ENCODE measurements at places on chromosomes 5 and 9. TPM values are rescaled to one million over a fixed set of nuclear protein-coding genes. Genes with fewer than 3 reads are reported as not detected.

Gene ADCY2
- 0.56 TPM for total RNA-seq

Gene XRCC4
- 3.3 TPM for total RNA-seq

Gene GABBR2
- 0.77 TPM for total RNA-seq

Gene PRR16
- total RNA-seq, result 18.8 TPM

Gene ZNF367
- total RNA-seq, result 3.2 TPM

Gene ADAMTS6
- total RNA-seq, result 3.0 TPM

Gene EHMT1
- 38.5 TPM for total RNA-seq

DNA sequence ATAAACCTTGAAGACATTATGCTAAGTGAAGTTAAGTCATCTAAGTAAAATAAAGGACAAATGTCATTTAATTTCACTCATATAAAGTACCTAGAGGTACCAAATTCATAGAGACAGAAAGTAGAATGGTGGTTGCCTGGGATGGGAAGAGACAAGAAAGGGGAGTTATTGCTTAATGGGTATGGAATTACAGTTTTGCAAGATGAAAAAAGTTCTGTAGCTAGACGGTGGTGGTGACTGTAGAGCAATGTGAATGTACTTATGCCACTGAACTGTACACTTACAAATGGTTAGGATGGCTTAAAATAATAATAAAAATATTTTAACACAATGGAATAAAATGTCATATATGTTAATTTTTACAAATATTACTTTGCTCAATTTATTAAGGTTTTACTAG, 128.0 kb downstream of the MPDZ start:
- DNase-seq, result no peak

DNA sequence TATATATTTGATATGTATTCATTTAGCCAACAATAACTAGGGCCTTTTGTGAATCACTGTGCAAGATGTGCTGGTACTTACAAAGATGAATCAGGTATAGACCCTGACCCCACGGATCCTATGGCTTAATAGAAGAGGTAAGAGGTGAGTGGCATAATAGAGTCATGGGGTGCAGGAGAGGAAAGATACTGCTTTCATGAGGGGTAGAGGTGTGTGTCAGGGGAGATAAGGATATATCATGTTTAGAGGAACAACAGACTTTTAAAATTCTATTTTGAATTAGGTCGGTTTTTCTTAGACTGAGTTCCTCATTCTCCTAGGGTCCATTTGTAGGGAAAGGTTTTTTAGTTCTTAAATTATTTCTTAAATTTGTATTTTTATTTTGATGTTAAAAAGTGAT, 27.8 kb downstream of the ZCCHC7 start:
- DNase-seq, result no peak

DNA sequence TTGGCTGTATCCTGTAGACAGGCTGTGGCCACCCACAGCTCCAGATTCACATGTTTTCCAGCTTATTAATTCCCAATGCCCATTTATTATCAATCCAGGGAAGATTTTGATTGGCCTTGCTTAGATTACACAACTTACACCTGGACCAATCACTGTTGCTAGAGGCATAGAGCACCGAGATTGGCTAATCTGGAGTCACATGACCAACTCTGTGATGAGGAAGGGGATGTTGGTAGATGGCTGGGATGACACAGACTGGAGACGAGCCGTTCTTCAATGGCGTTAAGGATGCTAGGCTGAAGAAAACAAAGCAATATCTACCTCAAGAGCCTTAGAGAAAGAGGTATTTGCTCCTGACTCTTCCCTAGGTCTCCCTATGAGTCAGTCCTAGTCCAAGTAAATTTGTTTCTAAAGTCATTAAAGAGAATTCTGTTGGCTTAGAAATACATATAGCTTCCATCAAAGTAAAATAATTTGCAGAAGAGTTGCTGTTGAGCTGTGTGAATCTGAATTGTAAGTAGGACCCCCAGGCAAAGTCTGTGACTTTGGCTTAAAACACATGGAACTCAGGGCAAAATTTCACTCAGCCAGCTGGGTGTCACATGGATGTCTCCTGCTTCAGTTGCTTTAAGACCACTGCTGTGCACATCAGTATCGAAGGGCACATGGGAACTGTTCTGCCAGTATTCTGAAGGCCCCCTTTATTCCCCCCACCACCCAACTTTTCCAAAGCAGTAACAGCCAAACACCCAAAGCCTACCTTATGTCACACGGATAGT, 326.4 kb upstream of the KLF4 start:
- no peak for DNase-seq

DNA sequence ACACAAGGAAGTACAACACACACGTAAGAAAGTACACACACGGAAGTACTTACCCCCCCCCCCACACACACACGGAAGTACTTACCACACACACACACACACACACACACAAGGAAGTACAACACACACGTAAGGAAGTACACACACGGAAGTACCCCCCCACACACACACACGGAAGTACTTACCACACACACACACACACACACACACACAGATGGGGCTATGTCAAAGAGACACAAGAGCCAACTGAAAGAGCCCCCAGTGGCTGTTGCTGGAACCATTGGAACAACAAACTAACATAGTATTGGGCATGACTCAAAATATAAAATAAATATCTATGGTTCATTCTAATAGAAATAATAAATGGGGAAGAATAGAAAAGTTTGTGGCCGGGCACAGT, 4.9 kb upstream of the MAPK9 start:
- no peak for DNase-seq

DNA sequence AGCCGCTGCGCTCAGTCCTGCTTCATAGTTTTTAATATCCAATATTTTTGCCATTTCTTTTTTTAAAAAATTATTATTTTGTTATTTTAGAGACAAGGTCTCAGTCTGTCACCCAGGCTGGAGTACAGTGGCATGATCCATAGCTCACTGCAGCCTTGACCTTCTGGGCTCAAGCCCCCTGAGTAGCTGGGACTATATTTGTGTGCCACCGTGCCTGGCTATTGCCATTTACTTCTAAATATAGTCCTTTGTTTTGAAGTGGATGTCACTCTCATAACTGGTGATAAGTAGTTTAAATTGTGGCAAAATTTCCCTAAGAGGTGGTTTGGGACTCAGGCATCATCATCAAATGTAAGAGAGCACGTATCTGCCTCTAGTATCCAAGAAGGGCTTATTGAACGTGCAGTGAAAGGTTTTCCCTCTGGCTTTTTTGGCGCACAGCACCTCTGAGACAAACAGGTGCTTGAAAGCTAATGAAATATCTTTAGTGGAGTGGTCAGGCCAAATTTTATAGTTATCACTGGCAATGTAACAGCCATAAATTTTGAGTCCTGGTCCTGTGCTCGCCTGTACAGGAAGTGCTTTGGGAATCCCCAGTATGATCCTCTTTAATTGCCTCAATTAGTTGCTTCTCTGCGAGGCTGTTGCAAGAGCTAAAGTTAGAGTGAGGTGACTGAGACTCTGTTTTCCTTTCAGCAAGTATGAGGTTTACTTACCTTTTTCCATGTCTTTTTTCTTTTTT, 14.8 kb downstream of the STXBP1 start:
- DNase-seq, result no peak

DNA sequence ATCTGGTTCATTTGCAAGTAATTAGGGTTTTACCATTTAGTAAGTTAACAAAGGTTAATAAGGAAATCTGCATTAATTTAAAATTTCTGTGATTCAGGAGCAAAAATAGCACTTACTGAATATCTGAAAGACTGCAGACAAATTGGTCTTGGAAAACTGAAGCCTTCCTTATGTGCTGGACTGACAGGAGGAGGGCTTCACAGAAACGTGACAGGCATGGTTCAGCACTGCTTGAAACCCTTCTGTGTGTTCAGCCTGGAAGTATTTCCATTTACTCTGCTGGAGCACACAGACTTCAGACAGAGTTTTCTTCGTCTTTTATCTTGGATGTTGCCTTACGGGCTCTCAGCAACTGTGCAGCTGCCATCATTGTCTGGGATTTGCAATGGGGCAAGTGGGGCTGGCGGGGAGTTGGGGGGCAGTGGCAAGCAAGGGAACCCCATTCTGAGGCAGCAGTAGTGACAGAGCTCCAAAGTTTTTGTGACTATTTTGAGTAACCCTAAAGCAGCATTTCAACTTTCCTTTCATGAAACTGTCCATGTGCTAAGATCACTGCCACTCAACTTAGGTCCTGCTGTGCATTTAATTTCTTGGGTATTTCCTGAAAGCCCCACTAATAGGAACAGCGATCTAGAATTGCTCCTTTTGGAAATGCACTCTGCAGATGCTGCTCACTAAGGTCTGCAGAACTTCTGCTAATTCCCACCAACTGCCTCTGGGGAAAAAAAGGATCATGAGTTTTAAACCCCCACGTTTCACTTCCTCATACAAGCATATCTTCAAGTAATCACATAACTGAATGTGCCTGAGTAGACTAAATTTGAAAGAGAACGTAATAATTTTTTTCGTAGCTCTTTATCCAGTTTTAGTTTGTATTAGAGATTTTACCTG, 56.6 kb downstream of the KCNN2 start:
- no peak for DNase-seq

GRCh38 chr5:39471836-39472508, 47.2 kb upstream of the DAB2 start:
- DNase-seq, result no peak

DNA sequence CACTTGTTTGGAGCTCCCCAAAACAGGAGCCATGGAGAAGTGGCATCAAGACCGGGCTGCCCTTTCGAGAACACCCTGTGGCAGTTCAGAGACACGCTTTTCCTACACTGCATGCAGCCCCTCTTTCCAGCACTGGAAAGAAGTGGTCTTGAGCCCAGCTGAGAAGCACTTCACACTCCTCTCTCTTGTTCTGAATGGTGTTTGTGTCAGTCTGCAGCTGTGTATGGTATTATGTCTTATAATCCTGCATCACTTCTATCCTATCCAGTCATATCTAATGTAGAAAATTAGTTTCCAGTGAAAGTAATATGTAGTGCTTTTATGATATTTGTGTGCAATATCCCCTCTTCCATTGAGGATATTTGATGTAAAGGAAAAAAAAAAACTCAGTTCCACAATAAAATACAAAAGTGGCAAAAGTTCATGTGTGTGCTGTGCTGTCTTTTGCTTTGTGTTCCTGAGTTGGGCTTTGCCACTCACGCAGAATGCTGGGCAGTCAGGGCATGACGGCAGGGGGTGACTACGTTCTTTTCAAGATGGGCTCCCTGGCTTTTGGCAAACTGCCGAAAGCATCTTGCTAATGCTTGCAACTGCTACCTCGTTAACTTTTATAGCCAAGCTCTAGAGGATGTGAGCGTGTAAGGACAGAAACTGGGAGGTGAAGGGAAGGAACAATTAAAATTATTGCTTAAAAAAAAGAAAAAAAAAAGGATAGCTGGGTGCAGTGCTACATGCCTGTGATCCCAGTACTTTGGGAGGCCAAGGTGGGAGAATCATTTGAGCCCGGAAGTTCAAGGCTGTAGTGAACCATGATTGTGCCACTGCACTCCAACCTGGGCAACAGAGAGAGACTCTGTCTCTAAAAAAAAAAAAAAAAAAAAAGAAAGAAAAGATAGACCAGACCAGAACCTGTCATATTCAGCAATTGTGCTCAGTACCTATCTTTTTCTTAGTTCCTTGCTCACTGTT, 102.2 kb downstream of the MAP1B start:
- DNase-seq, result no peak

- no peak for DNase-seq
These were observed 158.1 kb upstream of the NREP start for GRCh38 chr5:111914966-111915636.

DNA sequence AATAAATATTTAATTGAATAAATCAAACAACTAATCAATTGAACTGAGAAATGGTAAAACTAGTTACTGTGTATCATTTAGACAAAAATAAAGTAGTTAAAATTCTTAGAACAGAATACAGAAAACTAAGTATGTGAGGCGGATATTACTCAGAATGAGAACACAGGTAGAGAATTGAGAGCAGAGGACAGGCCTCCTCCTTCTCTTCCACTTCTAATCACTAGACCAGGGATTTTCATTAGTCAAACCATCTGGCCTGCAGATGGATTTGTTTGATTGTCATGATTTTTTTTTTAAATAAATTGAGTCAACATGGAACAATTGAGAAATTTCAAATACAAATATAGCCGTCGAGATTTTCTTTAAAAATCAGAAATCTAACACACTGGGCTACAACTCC, 198.6 kb upstream of the HMHB1 start:
- no peak for DNase-seq

- peak; percentile 29 for DNase-seq
These were observed 22.4 kb downstream of the CXXC5 start for GRCh38 chr5:139670369-139671095.

DNA sequence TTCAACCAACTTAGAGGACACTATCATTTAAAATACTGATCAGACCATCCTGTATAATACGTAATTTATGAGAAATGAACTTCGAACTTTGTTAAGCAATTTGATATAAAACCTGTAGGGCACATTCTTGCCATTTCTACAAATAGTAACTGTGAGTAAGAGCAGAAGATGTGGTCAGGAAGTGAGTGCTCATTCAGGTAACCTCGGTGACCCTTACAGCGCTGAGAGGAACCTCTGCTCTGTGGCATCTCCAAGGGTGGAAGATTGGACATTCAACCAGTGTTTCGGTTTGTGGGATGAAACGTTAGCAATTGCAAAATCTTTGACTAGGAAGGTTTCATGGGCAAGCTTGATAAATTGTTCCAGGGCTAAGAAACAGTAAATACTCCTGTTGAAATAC, 194.8 kb upstream of the IRX2 start:
- DNase-seq, result no peak

DNA sequence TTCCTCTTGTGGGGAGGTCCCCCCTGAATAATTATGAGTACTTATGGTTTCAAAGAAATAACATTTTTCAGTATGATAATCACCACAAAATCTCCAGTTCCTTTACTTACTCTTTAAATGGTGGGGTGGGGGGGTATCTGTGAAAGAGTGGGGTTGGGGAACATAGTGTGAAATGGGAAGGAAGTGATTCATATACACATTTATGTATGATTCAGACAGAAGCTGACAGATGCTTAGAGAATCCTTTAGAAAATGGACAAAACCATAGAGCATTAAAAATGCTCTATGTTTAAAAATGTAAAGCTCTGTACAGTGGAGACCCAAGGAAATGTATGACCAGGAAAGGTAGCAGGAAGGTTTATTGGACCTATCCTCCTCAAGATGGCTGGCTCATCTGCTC, 267.5 kb upstream of the GRIA1 start:
- no peak for DNase-seq

GRCh38 chr5:132225165-132226032, 2.3 kb downstream of the P4HA2 start:
- DNase-seq, result peak; percentile 46

DNA sequence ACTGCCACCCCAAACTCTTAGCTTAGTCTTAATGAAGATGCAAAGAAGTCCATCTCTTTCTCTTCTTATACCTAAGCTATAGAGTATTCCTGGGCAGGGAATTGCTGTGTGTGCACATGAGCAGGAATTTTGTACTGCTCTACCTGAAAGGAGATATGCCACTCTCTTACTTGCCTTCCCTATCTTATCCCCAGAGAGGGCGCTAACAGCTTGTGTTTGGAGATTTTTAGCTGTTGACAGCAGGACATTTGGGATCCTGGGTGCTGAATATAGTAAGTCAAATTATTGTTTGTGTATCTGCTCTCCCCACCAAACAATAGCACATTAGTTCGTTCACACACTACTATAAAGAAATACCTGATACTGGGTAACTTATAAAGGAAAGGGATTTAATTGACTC, 159.5 kb downstream of the GABRG2 start:
- no peak for DNase-seq

- no peak for DNase-seq
These were observed 50.0 kb downstream of the NFIB start for GRCh38 chr9:14263707-14264483.

- DNase-seq, result no peak
These were observed 202.4 kb downstream of the GLIS3 start for GRCh38 chr9:4097515-4097914.

Measured in heart left ventricle (tissue), 16 donors.